AG04450 (cell line): ENCODE measurements at places on chromosomes 1 and 21. TPM values are rescaled to one million over a fixed set of nuclear protein-coding genes. Genes with fewer than 3 reads are reported as not detected.

GRCh38 chr1:175035865-175036264, 12.6 kb upstream of the MRPS14 start:
- no peak for DNase-seq

GRCh38 chr1:206700445-206701036, 15.8 kb downstream of the MAPKAPK2 start:
- DNase-seq, result peak; percentile 33

TBX19 gene
- 1.0 and 1.3 TPM in 2 replicates for polyA plus RNA-seq

GRCh38 chr1:110262296-110262695, 52.2 kb downstream of the KCNC4 start:
- DNase-seq, result no peak

GRCh38 chr1:231810415-231810814, 183.8 kb downstream of the DISC1 start:
- no peak for DNase-seq

- DNase-seq, result no peak
Measured at GRCh38 chr1:24190983-24191461, 3.9 kb upstream of the IFNLR1 start.

GRCh38 chr1:7538849-7539768, 232.0 kb upstream of the VAMP3 start:
- no peak for DNase-seq

AGL gene
- 5.6 and 7.2 TPM in 2 replicates for polyA plus RNA-seq

GRCh38 chr1:87180682-87181081, 148.0 kb upstream of the LMO4 start:
- no peak for DNase-seq

DNA sequence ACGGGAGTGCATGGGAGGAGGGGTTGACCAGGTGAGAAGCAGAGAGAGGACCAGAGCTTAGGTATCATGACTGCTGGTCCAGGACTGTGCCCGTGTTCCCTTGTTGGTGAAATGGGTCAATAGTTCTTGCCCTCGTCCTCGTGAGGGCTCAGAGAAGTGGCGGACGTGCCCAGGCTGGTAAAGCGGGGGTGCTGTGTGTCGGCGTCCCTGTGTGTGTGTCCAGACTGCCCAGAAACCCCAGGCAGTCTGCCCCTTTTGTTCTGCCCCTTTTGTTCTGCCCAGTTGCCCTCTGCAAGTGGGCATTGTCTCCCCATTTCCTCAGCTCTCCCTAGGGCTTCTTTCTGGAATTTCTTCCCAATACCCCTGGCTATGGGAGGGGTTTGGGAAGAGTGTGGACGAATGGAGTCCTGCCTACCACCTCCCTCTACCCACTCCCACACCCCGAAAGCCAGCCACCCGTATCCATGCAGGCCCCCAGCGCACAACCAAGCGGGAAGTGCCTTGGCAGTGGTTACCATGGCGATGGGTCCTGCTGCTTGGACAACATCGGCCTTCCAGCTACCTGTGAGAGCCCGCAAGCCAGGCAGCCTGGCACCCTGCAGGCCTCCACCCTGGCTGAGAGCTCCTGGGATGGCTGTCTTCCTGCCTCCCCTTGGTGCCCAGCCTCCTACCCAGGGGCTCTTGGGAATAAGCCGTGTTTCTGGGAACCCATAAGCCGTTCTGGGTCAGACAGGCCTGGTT, 34.7 kb downstream of the ACOT11 start:
- no peak for DNase-seq

ZNF683 gene
- not detected in 2 replicates for polyA plus RNA-seq

DNA sequence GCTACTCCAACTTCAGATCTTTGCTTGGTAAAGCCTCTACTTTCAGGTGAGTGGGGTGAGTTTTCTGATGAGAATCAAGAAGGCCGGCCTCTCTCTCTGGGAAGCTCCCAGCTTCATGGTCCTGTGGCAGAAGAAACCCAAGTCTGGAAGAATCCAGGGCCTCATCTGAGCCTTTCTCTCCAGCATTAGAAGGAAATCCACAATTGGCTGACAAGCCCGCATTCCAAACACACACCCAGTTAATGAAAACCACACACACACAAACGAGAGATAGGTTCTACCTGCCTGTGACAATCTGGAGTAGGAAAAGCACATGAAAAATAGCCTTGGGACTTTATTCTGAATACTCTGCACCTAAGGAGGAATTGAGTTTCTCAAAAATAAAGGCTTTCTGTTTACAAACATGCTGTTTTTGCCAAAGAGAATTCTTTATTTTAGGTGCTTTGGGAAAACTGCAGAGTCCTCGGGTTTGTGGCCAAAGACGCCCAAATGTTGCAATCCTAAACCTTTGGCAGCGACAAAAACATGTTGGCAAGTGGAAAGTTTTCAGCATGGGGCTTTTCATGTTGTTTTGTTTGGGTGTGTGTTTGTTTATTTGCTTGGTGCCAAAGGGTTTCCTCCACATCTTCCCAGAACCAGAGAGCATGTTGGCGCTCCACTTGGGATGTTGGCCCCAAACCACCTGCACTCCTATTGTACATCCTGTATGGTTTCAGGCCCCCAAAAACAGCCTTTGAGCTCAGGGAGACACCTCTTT, 216.2 kb downstream of the SETD4 start:
- DNase-seq, result no peak

- no peak for DNase-seq
Measured at GRCh38 chr1:92623187-92623778, 136.6 kb upstream of the GFI1 start.

HPCAL4 gene
- polyA plus RNA-seq, result not detected in 2 replicates

GRCh38 chr1:214379236-214379970, 98.4 kb downstream of the SMYD2 start:
- DNase-seq, result no peak

GRCh38 chr1:30816211-30817076, 58.9 kb upstream of the LAPTM5 start:
- DNase-seq, result peak; percentile 45

DNA sequence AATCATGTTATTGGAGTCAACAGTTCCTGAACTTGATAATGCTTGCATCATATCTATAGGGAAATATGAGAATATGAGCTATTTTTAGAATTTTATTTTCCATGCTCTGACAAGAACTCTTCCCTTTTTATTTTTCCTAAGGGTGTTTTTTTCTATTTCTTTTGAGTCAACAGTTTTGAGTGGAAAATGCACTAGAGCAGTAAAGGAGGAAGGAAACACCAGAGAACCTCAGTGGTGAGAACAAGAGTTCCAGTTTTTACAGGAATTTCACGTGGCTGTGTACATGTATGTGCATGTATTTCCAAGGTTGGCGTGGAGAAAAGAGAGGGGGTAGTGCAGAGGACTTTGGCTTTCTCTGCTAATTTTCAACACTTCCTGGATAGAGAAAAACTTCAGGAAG, 63.6 kb upstream of the TNFSF18 start:
- no peak for DNase-seq

GRCh38 chr1:15951341-15952153, 24.4 kb downstream of the ZBTB17 start:
- no peak for DNase-seq

GRCh38 chr21:24561291-24561690, 1046.0 kb downstream of the MRPL39 start:
- no peak for DNase-seq

DNA sequence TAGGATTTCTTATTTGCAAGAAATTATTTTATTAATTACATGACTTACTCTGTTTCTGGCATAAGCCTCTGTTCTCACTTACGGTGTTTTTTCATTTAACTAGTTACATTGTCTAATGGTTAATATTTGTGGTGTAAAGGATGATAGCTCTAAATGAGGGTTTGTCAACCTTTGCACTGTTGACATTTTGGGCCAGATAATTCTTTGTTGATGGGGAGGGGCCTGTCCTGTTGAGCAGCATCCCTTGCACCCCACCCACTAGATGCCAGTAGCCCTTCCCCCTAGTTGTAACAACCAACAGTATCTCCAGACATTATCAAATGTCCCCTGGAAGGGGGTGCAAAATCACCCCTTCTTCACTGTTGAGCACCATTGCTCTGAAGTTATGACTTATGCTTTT, 83.6 kb upstream of the SLC44A3 start:
- DNase-seq, result no peak

CCDC30 gene
- 0.42 and 0.61 TPM in 2 replicates for polyA plus RNA-seq

GRCh38 chr21:45477176-45478114, 64.8 kb downstream of the SLC19A1 start:
- DNase-seq, result no peak

DNA sequence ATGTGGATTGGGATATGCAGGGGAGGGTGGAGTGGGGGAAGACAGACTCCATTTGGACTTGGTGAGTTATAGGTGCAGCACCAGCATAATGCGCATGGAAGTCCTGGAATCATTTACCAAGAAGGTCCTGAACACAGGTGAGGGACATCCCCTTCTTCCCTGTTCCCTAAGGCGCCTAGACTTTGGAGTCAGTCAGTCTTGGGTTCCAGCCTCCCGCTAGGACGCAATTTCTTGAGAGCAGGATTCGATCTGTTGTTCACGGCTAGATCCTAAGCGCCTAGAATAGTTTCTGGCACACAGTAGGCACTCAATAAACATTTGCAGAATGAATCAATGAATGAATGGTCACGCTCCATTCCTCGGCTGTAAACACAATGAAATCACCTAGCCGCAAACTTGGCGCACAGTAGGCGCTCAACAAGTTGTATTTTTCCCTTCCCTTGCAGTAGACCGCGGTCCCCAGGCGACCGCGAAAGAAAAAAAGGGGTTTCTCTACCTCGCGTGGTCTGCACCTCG, 1.0 kb upstream of the AK4 start:
- no peak for DNase-seq

GRCh38 chr21:44521301-44521927, 18.6 kb downstream of the KRTAP10-1 start:
- no peak for DNase-seq

DNA sequence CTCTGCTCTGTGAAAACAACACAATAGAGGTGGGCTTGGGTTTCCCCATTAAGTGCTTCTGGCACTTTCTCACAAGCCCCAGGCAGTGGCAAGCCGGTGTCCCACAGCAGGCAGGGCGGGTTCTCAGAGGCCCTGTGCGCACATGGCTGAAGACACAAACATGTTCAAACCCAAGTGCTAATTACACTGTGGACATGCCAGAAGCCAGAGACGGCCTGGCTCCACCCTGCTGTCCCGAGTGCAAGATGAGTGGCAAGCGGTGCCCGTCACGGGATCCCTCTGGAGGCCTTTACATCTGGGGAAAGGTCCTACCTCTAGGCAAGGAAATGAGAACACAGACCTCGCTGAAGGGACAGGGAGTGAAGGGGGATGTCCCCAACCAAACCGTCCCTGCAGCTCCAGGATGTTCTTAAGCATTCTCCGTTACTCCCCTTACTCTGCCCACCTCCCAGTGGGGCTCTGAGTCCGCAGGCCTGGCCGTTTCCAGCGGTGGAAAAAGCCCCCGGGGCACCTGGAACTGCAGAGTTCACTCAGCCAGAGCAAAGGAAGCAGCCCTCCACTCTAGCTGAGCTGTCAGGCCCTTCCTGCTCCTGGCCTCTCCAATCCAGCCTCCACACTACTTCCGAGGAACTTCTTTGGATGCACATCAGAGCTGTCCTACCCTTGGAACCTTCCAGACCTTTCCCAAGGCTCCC, 57.4 kb downstream of the SLC66A1 start:
- DNase-seq, result no peak

GRCh38 chr1:229027158-229027557, 243.8 kb upstream of the RAB4A start:
- DNase-seq, result no peak

GRCh38 chr1:225943582-225943981, 2.6 kb upstream of the LEFTY2 start:
- DNase-seq, result no peak

- DNase-seq, result no peak
Measured at GRCh38 chr1:163922743-163923201, 601.0 kb downstream of the NUF2 start.

- DNase-seq, result no peak
Measured at GRCh38 chr1:174049514-174049913, 27.4 kb upstream of the RC3H1 start.

TCHH gene
- polyA plus RNA-seq, result not detected in 2 replicates

- no peak for DNase-seq
Measured at GRCh38 chr1:12502336-12503109, 115.5 kb downstream of the DHRS3 start.

S100A5 gene
- polyA plus RNA-seq, result 0.25 and 0.42 TPM in 2 replicates

DNA sequence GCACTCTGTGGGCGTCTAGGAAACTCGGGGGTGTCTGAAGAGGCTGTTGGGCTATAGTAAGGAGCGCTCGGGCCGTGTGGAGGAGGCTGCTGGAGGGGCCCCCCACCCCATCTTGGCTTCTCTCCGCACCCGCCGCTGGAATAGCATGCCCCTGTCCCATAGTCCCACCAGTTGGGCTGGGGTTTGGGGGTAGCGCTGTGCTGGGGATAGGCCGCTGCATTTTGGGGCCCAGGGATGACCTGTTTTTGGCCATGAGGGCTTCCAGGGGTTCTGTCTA, 511 bp downstream of the EFNA3 start:
- no peak for DNase-seq

DNA sequence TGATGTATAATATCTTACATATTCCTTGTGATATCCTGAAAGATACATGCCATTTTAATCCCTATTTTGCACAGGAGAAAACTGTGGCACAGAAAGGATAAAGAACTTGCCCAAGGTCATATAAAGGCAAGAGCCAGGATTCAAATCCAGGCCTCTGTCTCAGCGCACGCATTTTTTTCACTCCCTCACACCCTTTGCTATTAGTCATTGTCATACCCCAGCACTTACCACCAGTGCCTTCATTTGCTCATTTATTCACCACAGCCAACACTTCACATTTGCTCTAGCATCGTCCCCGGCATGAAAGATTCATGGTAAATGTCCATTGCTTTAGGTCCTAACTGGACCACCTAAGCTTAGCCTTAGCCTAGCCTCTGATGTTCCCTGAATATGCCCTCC, 14.2 kb downstream of the ALX3 start:
- no peak for DNase-seq

DNA sequence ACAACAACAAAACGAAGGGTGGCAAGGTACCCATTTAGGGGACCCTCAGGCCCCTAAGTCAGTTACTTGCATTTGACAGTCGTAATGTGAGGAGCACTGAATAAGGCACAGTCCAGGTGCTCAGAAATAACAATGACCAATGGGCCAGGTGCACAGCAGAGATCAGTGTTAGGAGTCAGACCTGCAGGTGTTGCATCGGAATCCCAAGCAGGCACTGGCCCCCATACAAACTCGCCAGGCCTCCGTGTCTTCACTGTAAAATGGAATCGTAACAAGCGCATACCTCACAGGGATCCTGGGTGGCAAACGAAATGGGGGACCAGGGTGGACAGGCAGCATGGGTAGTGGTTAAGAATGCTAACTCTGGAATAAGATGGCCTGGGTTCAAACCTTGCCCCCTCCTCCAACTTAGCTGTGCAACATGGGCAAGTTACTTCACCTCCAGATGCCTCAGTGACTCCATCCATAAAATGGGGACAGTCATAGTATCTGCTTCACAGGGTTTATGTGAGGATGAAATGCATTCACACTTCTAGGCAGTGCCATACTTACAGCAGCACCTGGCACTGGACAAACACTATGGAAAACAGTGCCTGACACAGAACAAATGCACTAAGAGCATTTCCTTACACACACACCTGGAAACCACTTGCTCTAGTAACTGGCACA, 20.2 kb downstream of the RCAN1 start:
- DNase-seq, result no peak
